ENCODE measurements at places on chromosomes 6 and 20.

- DNase-seq = no peak
Observed at GRCh38 chr20:36273414-36274180, 32.5 kb upstream of the DLGAP4 start.

- no peak for DNase-seq
Observed at GRCh38 chr20:38143646-38144554, 21.2 kb downstream of the TGM2 start.

GRCh38 chr20:38207621-38208020, 42.6 kb upstream of the TGM2 start:
- DNase-seq = no peak

- DNase-seq = no peak
Observed at GRCh38 chr6:166758136-166758704, 131.2 kb upstream of the RPS6KA2 start.

GRCh38 chr6:16717275-16717942, 43.9 kb downstream of the ATXN1 start:
- DNase-seq = no peak

GRCh38 chr6:148769304-148769968, 22.6 kb downstream of the UST start:
- DNase-seq = no peak

DNA sequence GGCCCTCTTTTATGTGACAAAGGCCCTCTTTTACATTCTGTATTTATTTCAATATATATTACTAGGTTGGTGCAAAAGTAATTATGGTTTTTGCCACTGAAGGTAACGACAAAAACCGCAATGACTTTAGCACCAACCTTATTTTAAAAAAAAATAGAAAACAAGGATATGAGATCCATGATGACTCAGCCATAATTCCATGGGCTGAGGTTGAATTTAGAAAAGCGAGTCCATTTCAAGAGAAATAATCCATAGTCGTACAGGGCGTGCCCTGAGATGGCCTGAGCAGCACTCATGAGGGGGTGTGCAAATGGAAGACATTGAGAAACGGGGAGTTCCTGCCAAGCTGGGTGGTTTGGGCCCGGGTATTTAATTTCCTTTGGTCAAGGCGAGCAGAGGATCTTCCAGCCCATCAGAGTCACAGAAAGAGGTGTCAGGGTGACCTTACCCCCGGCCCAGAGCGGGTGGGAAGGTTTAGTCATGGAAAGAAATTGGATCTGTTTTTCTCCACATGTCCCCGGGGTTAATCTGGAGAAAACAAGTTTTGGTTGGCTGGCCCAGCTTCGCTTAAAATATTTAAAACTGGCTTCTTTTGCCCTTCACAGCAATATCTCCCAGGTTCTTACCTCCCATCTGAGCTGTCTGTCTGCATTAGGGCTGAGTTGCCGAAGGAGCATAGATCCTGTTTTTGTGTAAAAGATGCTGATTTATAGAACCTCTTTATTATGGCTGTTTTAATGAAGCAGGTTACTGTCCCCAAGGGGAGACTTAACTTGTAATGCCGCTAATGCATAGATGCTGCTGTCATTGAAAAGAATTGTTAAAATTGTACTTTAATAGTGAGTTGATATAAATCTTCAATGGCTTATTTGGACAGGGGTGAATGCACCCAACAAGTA, 255.6 kb downstream of the PREX1 start:
- DNase-seq = no peak

- DNase-seq = no peak
Observed at GRCh38 chr6:95802978-95803377, 212.8 kb upstream of the FUT9 start.

GRCh38 chr6:30612213-30612612, 4.8 kb downstream of the PPP1R10 start:
- no peak for DNase-seq

DNA sequence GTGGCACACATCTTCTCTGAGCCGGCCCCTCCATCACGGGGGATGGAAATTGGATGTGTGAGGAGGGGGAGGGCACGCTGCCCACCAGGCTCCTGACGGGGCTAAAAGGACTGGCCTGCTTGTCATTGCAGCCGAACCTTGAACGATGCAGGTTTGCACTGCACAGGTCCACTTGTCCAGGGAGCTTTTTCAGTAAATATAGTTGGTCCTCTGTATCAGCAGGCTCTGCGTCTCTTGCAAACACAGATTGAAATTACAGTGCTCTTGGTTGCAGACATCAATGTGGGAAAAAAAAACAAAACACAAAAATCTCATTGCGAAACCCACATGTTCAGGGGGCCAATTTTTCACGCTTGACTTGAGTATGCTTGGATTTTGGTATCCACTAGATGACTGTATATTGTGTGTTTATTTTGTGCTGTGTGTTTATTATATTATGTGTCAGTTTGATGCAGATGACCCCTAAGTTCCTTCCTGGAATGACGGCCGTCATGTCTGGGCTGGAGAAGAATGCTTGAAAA, 29.2 kb downstream of the ERMARD start:
- DNase-seq = no peak

GRCh38 chr6:53041356-53041755, 23.8 kb upstream of the FBXO9 start:
- no peak for DNase-seq

DNA sequence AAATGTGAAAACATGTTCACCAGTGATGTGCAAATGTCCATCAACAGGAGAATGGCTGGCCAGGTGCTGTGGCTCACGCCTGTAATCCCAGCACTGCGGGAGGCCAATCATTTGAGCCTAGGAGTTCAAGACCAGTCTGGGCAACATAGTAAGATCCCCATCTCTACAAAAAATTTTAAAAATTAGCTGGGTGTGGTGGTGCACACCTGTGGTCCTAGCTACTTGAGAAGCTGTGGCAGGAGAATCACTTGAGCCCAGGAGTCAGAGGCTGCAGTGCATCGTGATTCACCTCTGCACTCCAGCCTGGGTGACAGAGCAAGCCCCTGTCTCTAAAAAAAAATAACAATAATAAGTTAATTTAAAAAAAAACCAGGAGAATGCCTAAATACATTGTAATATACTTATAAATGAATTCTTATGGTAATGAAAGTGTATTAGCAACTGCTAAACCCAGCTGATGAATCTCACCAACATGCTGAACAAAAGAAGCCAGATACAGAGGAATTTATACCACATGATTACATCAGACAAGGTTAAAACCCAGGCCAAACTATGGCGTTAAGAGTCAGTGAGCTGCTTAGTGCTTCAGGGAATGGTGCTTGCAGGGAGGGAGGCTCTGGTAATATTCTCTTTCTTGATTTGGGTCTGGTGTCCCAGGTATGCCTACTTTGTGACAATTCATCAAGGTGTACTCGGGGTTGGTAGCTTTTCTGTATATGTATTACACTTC, 36.4 kb downstream of the RPP40 start:
- DNase-seq = peak; percentile 40
